ENCODE measurements at places on chromosomes 11 and 22.

GRCh38 chr11:65291613-65292012 is 23.1 kb upstream of the CDC42EP2 start:
- DNase-seq, result no peak

- no peak for DNase-seq
Observed at GRCh38 chr11:78577495-78577894, 2.8 kb upstream of the NARS2 start.

GRCh38 chr22:22704156-22704946 is 59.9 kb downstream of the GGTLC2 start:
- no peak for DNase-seq

GRCh38 chr11:66719111-66719872 is 9.7 kb downstream of the SPTBN2 start:
- no peak for DNase-seq

DNA sequence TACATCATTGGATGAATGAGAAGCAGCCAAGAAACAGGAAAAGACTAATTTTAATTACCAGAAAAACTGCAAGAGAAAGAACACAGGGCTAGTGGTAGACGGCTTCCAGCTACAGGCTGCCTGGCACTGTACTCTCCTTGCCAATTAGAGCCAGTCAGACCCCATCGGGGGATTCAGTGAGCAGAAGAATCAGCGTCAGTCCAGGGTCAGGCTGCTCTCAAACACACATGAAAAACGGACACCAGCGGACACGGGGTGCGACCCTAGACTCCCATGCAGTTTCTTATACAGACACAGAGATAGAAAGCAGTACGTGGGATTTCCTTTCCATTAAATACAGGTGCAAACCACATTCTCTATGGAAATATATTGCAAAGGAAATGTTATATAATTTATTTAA is 1.1 kb upstream of the CNTN5 start:
- DNase-seq, result no peak

DNA sequence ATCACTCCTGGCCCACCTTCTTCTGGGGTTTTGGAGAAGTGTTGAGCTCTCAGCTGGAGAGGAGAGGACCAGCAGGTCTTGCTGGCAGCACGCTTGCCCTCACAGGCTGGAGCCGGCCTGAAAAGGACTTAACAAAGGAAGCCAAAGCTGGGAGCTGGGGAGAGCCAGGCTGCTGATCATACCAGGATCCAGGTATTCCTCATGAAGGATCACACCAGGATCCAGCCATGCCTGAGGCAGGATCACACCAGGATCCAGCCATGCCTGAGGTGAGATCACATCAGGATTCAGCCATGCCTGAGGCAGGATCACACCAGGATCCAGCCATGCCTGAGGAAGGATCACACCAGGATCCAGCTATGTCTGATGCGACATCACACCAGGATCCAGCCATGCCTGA is 17.0 kb downstream of the MRGPRD start:
- DNase-seq, result no peak

- no peak for DNase-seq
Observed at GRCh38 chr11:37689951-37690350, 1091.9 kb upstream of the RAG2 start.

GRCh38 chr11:114604179-114604813 is 8.7 kb upstream of the NXPE4 start:
- DNase-seq, result no peak

DNA sequence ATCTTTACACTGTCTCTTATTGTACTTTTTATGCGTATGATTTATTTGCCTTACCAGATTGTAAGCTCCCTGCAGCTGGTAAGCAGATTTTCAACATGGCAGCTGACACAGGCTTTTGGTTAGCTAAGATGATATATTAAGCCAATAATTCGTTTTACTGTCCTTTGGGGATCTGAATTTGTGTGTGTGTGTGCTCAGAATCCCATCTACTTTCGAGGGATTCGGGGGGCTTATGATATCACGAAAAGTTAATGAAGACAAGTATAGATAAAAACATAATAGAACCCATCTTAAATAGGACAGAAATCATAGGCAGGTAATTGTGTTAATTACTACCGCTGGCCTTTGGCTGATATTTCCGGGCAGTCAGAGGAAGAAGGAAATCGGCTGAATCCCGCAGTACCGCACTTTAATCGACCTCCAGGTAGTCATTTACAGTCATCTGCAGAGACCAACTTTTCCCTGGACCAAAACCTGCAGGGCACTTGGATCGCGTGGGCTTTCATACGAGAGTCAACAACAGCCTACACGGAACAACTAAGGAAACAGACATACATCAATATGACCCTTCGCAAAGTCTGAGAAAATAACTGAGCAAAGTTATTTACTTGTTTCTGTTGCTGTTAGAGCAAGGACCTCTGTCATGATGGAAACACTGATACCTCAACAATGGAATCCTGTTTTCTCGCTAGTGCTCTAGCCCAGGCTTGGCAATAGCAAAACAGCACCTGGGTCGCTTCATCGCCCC is 802 bp downstream of the KBTBD3 start:
- peak; percentile 28 for DNase-seq

DNA sequence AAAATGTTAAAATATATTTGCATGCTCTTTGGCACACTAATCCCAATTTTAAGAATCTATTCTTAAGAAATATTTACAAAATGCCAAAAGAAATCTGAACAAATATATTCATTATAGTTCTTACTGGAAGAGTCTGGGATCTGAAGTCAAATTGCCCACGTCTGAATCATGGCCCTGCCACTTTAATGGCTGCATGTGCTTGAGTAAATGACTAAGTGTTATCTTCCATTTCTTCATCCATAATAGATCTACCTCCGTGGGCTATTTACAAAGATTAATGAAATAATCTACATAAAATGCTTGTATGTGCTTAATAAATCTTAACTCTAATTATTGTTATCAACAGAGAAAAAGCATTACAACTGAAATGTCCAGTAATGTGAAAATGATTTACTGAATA is 24.5 kb upstream of the DKK3 start:
- DNase-seq, result no peak

GRCh38 chr11:7874056-7874455 is 57.0 kb downstream of the OR10A6 start:
- DNase-seq, result no peak

- no peak for DNase-seq
Observed at GRCh38 chr22:46770726-46771125, 8.3 kb downstream of the TBC1D22A start.

- no peak for DNase-seq
Observed at GRCh38 chr11:9626496-9627394, 37.1 kb upstream of the SWAP70 start.

DNA sequence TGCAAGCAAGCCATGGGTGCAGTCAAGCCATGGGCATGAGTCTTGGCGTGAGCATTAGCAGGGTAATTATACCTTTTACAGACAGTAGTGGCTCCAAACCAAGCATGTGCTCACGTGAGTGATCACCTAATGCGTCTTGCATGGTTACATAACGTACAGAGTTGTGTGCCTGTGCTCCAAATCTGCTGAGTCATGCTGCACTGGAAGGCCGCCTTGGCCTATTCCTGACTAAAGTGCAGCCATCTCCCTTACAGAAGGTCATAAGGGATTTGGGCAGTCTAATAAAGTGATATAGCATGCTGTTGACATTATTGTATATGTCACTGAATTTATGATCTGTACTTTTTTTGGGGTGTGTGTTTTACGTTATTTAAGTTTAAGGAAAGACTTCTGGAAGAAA is 102.4 kb downstream of the ARHGAP42 start:
- no peak for DNase-seq

GRCh38 chr11:19102521-19102900 is 14.5 kb upstream of the ZDHHC13 start:
- DNase-seq, result no peak
